ENCODE measurements at places on chromosomes 5 and 9.

GRCh38 chr5:61245486-61245885 is 83.2 kb upstream of the SMIM15 start:
- no peak for DNase-seq

DNA sequence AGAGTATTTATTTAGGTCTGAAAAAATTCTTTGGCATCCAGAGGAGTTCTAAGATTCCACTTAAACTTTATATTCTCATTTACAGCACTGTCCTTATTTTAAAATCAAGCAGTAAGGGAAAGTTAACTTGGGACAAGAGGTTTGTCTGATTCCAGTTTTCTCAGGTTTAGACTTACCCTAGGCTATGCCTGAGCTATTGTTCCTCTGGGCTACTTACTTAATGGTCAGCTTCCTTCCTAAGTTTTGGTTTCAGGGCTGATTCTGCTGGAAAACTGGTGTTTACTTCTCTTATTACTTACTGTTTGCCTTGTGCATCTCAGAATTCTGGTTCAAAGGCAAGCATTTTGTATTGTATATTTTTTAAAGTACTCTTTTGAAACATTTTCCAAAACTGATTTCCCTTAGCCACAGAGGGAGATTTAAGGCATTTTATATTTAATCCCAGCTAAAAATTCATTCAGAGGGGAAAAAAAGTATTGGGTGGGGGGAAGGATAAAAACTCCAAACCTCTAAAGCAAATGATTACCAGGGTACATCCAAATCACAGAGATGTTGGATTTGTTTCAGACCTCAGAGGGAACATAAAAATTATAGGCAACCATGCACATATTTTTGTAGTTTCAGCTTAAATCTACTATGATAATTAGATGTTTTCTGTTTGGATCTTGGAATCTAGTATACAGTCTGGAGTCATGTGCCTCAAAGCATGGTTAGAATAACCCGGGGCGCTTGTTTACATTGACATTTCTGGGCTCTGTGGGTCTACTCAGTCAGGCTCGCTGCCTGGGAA is 290.0 kb downstream of the ARHGAP26 start:
- no peak for DNase-seq

GRCh38 chr9:91048749-91049148 is 247.1 kb downstream of the SYK start:
- no peak for DNase-seq

DNA sequence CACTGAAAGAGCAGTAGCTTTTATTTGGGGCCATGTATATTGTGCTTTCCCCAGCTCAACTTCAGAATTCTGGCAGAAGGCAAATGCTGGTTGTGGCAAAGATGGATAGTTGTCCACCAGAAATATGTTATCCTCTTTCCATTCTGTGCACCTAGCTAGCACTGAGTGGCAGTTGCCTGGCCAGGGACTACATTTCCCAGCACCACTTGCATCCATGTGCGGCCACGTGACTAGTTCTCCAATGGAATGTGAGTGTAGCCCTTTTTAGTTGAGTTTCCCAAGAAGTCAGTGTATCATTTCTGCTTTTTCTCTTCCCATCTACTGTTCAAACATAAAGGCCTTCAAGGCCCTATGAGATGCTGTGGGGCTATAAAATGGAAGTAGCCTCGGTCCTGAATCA is 354.0 kb upstream of the CLINT1 start:
- DNase-seq = no peak

DNA sequence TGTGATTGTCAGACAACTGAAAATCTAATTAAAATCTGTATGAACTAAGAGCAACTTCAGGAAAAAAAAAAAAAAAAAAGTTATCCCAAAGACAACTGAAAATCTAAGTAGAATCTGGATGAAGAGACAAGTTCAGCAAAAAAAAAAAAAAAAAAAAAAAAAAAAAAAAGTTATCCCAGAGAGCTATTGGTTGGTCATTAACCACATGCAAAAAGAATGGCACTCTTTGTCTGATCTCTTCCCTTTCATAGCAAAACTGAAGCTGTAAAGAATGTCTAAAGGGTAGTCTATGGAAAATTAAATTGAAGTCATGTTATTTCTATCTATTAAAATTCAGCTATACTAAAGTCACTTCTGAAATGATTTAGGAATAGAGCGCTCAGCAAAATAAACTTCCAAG is 32.9 kb downstream of the STRBP start:
- no peak for DNase-seq

DNA sequence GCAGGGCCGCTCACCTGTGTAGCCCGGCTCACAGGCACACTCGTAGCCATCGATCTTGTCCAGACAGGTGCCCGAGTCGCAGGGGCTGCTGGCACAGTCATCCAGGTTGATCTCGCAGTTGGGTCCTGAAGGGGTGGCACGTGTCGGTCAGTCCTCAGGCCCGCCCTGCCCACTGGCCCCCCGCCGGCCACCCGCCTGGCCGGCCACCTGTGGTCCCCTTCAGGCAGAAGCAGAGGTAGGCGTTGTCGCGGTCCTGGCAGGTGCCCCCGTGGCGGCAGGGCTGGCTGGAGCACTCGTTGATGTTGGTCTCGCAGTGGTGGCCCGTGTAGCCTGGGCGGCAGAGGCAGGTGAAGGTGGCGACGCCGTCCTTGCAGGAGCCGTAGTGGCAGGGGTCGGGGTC is 30.6 kb downstream of the NOTCH1 start:
- no peak for DNase-seq

DNA sequence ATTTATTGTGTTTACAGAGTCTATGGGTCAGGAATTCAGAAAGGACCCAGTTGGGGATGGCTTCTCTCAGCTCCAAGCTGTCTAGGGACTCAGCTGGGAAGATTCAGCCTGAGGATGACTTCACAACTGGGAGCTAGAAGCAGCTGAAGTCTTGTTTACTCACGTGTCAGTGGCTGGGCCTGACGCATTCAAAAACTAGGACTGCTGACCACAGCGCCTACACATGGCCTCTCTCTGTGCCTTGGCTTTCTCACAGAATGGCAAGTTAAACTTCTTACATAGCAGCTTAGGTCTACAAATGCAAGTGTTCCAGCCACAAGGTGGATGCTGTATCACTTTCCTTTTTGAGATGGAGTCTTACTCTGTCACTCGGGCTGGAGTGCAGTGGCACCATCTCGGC is 16.3 kb upstream of the PPP2CA start:
- no peak for DNase-seq

DNA sequence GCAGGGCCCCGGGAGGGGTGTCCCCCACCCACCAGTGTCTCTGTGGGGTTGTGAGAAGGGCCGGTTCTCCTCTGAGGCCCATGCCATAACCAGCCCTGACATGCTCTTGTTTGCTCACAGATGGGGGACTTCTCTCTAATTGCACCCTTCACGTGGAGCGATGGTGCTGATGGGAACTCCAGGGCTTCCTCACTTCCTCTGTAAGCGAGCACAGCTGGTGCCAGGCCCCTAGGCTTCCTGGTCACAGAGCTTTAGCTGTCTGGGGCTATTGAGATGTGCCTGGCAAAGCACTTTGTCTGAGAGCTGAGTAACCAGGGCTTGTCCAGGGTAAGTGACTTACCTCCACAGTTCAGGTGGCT is 36.4 kb downstream of the PHF2 start:
- DNase-seq = no peak

DNA sequence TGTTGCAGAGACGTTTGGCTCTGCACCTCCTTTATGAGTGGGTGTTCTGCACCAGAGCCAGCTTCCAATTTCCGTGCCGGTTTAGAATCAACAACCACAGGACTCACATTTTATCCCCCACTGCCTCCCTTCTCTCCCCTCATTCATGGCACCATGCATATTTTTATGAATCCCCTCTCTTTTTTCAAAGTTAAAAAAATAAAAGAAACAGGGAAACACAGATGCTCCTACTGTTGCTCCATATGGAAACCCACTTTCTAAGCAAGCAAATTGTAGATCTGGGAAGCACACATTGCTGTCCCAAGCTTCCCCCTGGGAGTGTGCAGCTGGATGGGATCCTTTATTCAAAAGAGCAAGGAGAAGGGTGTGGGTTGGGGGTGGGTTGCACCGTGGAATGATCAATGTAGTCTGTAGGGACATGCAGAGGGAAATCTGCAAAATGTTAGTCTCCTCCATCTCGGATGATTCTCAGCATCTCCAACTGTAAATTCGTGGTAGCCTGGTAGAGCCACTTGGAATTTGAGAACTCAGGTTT is 410.0 kb upstream of the ADAMTSL1 start:
- no peak for DNase-seq

GRCh38 chr5:24681106-24681505 is 36.3 kb upstream of the CDH10 start:
- DNase-seq = no peak

- no peak for DNase-seq
Observed at GRCh38 chr9:607417-607816, 234.1 kb upstream of the DMRT1 start.

- DNase-seq = no peak
Observed at GRCh38 chr5:137385064-137385463, 114.1 kb downstream of the SPOCK1 start.

GRCh38 chr5:163108351-163108750 is 329.0 kb upstream of the CCNG1 start:
- DNase-seq = no peak

GRCh38 chr9:91177661-91178280 is 183.9 kb downstream of the AUH start:
- no peak for DNase-seq

DNA sequence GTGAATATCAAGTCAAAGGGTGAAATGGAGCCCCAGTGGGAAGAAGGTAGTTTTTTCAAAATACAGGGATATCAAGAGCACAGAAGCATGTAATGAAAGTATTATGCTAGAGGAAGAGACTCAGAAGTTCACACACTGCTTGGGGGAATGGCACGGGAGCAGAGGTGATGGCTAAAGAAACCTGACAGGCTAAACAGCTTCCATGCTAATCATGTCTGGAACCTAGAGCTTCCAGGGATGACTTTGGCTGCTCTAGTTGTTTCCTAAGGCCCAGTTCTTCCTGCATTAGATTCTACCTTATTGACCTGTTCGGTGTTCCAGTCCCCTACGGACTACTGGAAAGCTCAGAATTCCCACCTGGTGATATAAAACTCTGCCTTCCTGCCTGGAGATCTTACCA is 34.3 kb downstream of the TRIM32 start:
- DNase-seq = no peak

GRCh38 chr5:14851999-14852526 is 19.5 kb downstream of the ANKH start:
- DNase-seq = no peak

DNA sequence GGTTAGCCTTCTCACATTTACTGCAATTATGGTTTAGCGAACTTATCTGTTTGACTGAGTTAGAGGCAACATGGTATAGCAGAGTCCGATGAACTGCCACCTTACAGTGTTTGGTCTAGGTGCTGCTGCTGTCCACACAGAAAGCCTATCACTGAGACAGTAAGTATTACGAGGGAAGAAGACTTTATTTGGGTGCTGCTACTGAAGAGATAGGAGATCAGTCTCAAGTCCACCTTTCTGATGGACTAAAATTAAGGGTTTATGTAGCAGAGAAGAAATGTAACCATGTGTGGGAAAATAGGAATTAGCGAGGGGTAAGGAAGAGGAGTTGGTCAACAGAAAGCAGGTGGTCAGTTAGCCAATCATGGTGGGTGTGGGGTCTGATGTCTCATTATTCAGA is 109.7 kb downstream of the ZSWIM6 start:
- no peak for DNase-seq

DNA sequence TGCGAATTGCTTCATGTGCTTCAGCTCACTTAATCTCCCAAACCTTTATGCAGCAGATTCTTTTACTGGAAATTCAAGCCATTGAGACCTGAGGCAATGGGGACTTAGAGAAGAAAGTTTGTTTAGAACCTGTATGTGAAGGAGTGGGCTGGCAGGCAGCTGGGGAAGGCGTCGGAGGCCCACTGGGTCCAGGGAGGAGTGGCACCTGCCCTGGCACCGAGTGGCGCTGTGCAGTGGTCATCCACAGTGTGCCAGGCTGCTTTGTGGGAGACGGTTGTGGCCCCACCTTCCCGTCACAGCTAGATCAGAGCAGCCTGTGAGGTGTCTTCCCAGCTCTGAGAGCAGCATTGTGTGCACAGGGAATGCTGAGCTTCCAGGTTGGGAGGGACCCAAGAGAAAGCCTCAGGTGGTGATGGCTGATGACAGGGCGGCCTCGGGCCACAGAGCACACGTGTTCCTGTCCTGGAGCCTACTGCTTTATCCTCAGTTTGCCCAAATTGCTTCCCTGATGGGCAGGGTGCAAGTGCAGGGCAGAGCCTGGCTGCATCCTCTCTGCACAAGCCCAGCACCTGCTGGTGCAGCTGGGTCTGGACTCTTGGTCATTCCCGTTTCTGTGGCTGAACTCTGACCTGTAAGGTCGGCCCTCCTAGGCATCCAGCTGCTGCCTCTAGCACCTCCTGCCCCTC is 175.2 kb downstream of the CACNA1B start:
- DNase-seq = no peak

DNA sequence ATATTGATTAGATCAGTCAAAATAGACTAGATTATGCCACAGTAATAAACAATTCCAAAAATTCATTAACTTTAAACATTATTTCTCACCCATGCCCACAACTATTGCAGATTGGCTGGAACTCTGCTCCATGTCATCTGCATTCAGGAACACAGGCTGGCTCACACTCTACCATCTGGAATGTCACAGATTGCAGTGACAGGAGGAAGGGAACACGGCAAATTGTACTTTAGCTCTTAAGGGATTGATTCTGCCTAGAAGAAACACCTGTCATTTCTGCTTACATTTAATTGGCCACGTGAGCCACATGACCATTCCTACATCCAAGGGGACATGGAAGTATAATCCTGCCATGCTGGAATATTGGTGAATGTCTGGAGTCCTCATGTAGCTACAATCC is 54.4 kb downstream of the ATPSCKMT start:
- DNase-seq = no peak

DNA sequence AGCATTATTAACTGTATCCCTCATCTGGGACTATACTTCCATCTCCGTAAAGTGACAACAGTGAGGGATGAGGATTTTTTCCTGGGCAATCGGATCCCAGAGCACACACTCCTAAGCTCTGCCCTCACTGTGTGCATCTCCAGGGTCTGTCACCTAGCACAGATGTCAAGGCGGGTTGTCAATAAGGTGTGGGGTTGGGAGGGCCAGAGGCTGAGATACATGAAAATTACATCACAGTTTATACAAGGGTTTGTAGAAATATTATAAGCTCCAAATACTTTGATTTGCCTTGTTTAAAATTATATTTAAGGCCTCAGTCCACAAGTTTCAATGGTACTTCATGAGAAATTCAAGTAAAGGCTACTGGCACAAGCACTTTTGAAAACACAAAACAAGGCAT is 4.5 kb downstream of the ADAMTS12 start:
- DNase-seq = no peak

- DNase-seq = no peak
Observed at GRCh38 chr9:137680444-137681358, 61.9 kb downstream of the EHMT1 start.

- no peak for DNase-seq
Observed at GRCh38 chr9:92257327-92257726, 36.2 kb downstream of the IARS1 start.

DNA sequence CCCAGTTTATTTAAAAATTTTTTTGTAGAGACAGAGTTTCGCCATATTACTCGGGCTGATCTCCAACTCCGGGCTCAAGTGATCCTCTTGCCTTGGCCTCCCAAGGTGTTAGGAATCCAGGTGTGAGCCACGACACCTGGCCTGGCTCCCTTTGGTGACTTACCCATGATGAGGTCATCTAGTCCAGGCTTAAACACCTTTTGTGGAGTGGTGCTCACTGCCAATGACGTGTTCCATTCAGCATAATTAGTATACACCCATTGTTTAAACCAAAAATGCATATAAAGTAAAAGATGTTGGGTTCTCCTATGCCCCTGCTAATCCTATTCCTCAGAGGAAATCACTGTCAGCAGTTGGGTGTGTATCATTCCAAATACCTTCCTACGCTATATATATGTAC is 91.0 kb downstream of the HSPA4 start:
- DNase-seq = no peak

GRCh38 chr9:123528501-123528900 is 172.5 kb downstream of the CRB2 start:
- no peak for DNase-seq

All from ecto neural progenitor cell (in vitro differentiated cells).